ENCODE measurements at places on chromosomes 3 and 15. TPM values are rescaled to one million over a fixed set of nuclear protein-coding genes. Genes with fewer than 3 reads are reported as not detected.

The GPR171 gene
- not detected for total RNA-seq

The EOGT gene
- total RNA-seq, result 31.8 TPM

The SMCO1 gene
- total RNA-seq, result not detected

The C3orf62 gene
- total RNA-seq, result 0.96 TPM

The CAMKV gene
- not detected for total RNA-seq

The FAM107A gene
- total RNA-seq, result not detected

The OTOL1 gene
- not detected for total RNA-seq

The NIT2 gene
- total RNA-seq, result 22.9 TPM

The TNNC1 gene
- not detected for total RNA-seq

The THRB gene
- 10.0 TPM for total RNA-seq

The RAB6B gene
- total RNA-seq, result under 0.01 TPM

The SLC9C1 gene
- 0.43 TPM for total RNA-seq

The PPCDC gene
- 6.4 TPM for total RNA-seq

The GHSR gene
- not detected for total RNA-seq

The ZDHHC23 gene
- 0.85 TPM for total RNA-seq

The PTH1R gene
- 2.7 TPM for total RNA-seq

The OR5K2 gene
- total RNA-seq, result not detected

The COPB2 gene
- total RNA-seq, result 136 TPM

The MAGI1 gene
- total RNA-seq, result 7.5 TPM

The FBLN2 gene
- 17.4 TPM for total RNA-seq

The SENP8 gene
- total RNA-seq, result 1.7 TPM

The TM4SF1 gene
- 277 TPM for total RNA-seq

The TTLL13 gene
- not detected for total RNA-seq

The IL1RAP gene
- total RNA-seq, result 42.4 TPM

The ST3GAL6 gene
- 5.8 TPM for total RNA-seq

The SLC24A5 gene
- not detected for total RNA-seq

The PHLDB2 gene
- total RNA-seq, result 93.7 TPM

The DNAJC13 gene
- total RNA-seq, result 33.2 TPM

The GATM gene
- total RNA-seq, result 2.6 TPM

The SAMMSON gene
- total RNA-seq, result not detected

The SPINK8 gene
- total RNA-seq, result not detected

The MED12L gene
- under 0.01 TPM for total RNA-seq

The EXD1 gene
- total RNA-seq, result 0.72 TPM

The CACNA2D2 gene
- not detected for total RNA-seq

The SUCNR1 gene
- not detected for total RNA-seq

Measured in tracheal epithelial cell (primary cell).